Fibroblast of pulmonary artery (primary cell): ENCODE measurements at places on chromosomes 3 and 15.

GRCh38 chr3:21718943-21719591 is 31.9 kb downstream of the ZNF385D start:
- DNase-seq: no peak

DNA sequence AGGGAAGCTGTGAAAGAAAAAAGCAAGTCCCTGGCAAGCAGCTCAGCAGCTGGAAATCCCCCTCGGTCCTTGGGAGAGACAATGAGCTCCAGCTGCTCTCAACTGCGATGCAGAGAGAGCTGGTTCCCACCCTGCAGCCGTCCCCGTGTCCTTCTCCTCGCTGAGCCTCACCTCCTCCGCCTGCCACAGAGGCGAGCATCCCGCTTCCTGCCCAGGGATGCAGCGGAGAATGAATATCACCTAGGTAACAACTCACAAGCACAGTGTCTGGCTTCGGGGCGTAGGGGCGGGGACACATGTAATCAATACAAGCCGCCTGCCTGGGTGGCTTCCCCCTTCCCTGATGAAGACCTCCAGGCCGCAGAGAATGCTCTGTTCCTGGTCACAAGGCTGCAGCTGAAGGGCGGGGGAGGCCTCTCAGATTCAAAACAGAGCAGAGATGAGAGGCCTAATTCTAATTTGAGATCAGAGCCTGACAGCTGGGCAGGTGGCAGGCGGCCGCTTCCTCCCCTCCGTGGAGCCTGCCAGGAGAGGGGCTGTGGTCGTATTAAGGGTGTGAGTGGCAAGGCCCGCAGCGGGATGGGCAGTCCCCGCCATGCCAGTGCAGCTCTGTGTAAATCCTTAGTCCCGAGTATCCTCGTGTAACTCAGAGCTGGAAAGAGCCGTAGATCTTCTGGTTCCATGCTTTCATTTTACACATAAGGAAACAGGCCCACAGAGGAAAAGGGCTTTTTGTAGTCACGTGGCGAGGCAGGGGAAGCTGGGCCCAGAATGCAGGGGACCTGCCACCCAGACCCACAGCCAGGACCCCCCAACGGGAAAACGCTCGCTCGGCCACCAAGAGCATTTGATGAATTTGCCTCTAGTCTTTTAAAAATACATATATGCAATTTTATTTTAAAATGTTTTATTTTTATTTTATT is 24.3 kb downstream of the ZDHHC19 start:
- no peak for DNase-seq

DNA sequence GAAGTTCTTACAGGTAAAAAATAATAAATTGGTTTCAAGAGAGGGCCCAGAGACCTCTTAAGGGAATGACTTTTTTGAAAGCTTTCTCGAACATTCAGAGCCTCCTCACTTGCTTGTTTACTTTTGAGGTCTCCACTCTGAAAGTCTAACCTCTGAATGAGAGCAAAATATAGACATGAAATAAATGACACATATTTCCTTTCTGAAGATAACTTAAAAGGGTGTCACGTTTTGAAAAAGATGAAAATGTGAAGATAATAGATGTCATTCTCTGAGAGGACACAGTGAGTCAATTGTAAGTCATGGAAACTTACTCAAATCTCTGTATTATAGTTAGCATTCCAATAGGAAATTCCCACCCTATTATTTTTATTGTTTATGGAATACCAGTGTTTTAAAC is 44.6 kb downstream of the HACD2 start:
- no peak for DNase-seq

GRCh38 chr3:157444797-157445184 is 8.1 kb downstream of the PTX3 start:
- DNase-seq: no peak

DNA sequence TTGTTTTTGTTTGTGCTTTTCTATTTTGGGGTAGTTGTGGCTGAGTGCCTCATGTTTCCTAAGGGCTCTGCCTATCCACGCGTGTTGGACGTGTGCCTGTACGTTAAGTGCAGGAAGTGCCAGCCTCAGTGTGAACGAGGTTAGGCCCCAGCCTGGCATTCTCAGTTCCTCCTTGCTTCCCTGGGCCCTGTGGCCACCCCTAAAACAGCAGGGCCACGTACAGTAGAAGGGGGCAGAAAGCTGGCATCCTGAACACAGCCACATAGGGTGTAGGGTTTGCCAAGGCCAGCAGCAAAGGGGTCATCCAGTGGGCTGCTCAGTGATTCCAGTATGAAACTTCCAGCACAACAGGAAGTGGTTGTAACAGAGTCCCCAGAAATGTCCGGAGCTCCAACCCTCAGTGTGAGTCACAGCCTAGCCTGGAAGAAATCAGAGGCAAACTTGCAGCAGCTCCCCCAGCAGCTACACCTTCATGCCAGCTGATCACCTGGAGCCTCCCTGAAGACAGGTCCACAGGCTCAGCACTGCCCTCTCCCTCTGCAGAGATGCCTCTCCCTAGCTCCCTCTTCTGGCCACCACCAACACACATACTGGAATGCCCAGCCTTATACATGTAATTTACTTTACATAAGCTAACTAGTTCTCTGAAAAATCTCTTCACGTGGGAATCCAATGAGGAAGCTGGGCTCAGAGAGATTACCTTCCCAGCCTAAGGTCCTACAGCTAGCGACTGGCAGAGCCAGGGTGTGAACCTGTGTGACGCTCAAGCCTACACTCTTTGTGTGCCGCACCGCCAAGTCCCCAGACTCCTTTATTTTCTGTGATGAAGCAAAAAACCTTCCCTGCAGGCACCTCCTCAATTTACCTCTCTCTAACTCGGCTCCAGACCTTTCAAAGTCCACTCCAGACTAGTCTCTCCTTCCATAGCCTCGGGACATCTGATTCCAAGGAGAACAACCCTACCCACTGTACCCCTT is 26.6 kb downstream of the ILDR1 start:
- DNase-seq: peak; percentile 55

GRCh38 chr3:138125548-138126221 is 6.5 kb downstream of the A4GNT start:
- DNase-seq: peak; percentile 44

GRCh38 chr3:25566358-25566920 is 98.3 kb downstream of the TOP2B start:
- DNase-seq: no peak

- no peak for DNase-seq
Observed at GRCh38 chr3:117450026-117450425, 740.4 kb downstream of the TUSC7 start.

DNA sequence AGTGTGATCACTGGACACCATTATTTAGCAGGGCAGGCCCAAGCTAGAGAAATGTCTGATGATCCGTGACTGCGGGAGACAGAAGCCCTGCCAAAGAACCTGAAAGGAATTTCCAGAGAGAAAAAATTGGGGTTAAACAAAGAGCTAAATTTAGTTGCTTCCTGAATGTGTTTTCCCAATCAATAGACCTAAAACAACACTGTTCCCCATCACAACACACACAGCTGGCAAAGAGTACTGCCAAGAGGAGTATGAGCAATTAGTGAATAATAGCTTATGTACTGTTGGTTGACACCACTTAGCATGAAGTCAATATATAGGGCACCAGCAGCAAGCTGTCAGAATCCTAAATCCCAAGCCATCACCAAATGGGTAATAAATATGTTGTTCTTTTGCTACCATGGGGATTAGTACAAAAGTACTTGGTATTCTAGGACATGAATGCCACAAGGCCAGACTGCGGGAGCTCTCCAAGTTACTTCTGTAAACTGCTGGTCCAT is 35.7 kb downstream of the CLK3 start:
- DNase-seq: peak; percentile 23

DNA sequence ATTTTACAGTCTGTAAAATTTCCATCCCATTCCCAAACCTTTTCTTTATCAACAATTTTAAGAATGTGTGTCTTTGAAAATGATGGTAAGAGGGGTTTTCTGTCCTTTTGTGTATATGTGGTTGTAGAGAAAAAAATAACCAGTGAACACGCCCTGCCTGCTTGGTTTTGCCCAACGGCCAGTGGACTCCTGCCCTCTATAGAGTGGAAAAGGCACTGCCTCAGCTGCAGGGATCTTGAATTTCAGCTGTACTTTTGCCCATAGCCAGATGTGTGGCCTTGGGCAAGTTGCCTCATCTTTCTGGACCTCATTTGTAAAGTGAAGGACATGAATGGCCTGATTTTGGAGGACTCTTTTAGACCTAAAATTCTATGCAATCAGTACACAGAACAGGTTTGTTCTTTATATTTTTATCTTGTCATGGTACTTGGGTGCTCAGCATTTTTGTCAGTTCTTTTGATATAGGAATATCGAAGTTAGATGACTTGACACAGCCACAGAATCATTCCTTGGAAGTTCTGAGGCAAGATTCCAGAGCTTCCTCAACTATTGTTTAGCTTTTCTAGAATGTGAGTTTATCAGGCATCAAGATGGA is 81.0 kb downstream of the CLDN11 start:
- peak; percentile 71 for DNase-seq

DNA sequence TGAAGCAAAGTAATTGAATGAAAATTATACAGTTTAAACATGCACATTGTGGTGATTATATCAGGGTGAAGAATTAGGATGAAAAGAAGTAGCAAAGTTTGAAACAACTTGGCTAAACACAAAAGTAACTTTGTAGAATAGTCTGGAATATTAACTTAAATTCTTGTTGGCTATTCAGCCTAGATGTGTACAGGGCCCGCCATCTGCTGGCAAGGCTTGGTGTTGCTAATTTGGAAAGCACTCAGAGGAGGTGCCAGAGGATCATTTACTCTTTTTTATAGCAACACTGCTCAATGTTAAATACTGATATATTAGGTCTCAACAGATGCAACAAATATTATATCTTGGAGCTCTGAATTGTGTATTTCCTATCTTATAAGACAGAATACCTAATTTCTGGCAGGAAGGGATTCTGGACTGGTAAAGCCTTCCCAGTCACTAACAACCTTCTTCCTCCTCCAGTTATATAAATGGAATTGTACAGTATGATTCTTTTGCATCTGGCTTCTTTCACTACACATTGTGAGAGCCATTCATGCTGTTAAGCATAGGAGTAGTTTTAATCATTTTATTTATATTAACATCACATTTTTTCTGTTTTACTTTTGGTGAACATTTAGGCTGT is 36.1 kb downstream of the TTC23 start:
- DNase-seq: peak; percentile 78

- DNase-seq: no peak
Observed at GRCh38 chr3:22526266-22526837, 676.8 kb upstream of the UBE2E2 start.

- DNase-seq: peak; percentile 55
Observed at GRCh38 chr3:86830566-86830965, 160.4 kb downstream of the VGLL3 start.

DNA sequence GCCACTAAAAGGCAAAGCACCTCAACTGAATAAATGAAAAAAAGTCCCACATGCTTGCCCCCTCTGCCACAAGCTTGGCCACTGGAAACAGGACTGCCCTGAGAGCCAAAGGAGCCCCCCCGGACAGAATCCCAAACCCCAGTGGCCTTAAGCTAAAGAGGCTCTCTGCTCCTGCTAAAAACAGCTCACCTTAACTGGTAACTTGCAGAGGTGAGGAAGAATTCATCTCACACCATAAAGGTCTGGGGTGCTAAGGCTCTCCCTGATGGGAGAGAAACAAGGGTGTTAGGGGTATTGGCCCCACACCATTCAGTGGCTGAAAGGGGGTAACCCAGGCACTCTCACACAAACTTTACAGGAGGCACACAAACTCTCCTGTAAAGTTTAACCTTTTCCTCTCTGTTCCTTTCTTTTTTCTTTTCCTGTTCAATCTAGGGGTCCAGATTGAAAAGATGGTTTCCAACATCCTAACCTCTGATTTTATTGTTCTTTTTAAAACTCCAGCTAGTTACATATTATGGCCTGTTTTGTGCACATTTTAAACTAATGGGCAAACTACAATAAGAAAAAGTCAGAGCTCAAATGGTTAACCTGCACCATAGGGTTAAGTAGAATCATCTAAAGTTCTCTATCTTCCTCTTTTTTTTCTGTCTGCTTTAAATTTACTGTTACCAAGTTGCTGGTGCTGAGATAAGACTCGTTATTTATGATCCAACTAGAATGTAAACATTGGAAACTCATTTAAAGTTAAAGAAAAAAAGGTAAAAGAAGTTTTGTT is 19.9 kb downstream of the TRANK1 start:
- no peak for DNase-seq

DNA sequence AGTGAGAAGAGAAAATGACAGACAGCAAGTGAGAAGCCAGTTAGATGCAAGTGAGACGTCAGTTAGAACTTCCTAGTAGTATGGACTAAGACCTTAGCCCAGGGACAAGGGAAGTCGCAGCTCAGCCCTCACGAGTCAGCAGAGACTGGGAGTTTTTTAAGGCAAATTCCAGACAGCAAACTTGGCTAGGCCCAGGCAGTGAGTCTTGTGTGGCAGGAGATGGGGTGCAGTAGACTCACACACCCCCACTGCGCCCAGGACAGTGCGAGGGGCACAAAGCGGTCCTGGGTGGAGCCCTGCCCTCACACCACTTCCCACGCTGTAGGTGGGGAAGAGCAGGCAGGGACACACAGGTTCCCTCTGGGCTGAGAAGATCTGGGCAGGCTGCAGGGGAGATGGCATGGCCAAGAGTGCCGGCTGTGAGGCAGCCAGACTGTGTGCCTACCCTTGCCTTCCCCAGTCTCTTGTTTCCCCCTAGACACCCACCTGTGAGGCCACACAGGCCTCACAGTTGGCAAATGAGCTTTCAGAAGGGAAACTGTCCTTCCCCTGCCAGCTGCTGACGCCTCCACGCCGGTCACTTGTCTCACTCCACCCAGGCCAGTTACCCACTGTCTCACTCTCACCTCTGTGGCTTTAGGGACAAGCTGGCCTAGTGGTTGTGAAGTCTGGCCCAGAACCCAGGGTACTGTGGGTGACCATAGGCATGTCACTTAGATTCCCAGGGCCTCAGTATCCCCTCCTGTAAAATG is 13.7 kb upstream of the PRKCD start:
- DNase-seq: no peak

- peak; percentile 84 for DNase-seq
Observed at GRCh38 chr3:156509189-156510174, 45.4 kb downstream of the SSR3 start.

- no peak for DNase-seq
Observed at GRCh38 chr3:57825116-57825515, 69.0 kb downstream of the SLMAP start.

- DNase-seq: peak; percentile 49
Observed at GRCh38 chr3:120475722-120476377, 25.1 kb upstream of the FSTL1 start.

DNA sequence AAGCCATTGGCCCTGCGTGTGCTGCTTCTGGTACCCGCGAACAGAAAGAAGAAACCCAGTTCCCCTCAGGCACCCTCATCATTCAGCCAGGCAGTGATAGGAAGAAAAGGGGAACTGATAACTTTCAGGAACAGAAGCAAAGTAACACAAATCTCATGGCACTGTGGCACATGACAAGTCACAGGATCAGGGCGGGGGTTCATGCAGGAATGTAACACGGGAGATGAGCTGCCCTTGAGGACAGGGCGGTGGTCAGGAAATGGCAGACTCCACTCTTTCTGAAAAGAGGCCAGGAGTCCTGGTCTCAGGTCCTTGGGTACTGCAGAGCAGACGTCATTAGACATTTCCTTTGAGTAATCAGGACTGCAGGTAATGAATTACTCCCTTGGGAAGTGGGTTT is 95.5 kb downstream of the CCNL1 start:
- DNase-seq: no peak

GRCh38 chr3:182490596-182491491 is 302.5 kb upstream of the ATP11B start:
- peak; percentile 1 for DNase-seq
